Omental fat pad (tissue), 4 donors: ENCODE measurements at places on chromosomes 7 and 10.

GRCh38 chr7:112049555-112050249 is 156.5 kb downstream of the DOCK4 start:
- DNase-seq, result no peak

DNA sequence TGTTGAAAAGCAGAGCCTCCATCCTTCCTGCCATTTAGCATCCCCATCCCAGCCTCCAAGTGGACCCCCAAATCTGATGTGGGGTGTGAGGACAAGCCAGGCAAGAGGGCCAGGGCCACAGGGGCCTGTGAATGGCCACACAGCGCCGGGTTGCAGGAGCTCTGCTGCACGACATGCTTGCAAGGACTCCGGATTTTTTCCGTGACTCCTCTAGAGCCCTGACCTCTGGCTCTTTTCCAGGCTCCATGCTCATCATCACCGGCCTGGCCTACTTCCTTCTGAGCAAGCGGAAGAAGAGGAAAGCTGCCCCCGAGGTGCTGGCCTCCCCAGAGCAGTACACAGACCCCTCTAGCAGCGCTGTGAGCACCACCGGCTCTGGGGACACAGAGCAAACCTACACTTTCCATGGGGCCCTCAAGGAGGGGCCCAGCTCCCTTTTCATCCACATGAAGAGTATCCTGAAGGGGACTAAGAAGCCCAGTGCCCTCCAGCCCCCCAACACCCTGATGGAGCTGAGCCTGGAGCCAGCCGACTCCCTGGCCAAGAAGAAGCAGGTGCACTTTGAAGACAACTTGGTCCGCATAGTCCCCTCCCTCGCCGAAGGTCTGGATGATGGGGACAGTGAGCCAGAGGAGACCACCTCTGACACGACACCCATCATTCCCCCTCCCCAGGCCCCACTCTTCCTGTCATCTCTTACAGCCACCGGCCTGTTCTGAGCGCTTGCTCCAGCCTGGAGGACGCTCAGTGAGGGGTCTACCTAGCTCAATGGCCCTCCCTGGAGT is 23.5 kb downstream of the TMEM72 start:
- DNase-seq, result no peak

- no peak for DNase-seq
Observed at GRCh38 chr7:150863946-150864345, 11.6 kb downstream of the AOC1 start.

DNA sequence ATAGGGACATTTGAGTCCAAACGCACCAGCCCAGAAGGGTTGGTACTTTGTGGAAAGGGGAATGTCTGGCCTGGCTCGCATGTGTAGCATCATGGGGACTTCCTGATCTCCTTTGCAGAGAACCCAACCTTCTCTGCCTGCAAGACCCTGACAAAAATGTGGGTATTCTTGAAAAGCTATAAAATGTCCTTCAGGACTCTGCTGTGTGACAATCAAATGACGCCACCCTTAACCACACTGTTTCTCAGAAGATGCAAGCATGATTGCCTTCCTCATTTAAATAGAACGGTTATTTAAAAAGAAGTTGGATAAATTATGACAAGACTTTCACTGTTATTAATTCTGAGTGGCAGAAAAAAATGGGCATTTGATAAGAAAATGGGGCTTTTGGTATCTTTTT is 15.1 kb upstream of the GPR15LG start:
- DNase-seq, result no peak

DNA sequence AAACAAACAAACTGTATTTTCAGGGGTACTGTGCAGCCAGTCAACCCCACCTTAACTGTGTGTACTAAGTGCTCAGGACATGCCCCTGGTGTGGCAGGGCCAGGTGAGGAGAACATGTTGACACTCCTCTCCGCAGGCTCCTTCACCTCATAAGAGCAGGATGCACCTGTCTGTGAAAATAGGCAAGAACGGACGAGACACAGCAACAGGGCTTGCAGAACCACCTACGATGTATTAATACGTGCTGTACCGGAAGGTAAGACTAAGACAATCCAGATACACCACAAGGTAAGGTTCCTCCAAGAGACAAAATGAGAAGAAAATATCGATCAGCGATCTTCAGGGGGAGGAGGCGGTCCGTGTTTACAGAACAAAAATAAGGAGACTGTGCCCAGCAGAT is 65.8 kb upstream of the CAMK2B start:
- DNase-seq, result no peak

DNA sequence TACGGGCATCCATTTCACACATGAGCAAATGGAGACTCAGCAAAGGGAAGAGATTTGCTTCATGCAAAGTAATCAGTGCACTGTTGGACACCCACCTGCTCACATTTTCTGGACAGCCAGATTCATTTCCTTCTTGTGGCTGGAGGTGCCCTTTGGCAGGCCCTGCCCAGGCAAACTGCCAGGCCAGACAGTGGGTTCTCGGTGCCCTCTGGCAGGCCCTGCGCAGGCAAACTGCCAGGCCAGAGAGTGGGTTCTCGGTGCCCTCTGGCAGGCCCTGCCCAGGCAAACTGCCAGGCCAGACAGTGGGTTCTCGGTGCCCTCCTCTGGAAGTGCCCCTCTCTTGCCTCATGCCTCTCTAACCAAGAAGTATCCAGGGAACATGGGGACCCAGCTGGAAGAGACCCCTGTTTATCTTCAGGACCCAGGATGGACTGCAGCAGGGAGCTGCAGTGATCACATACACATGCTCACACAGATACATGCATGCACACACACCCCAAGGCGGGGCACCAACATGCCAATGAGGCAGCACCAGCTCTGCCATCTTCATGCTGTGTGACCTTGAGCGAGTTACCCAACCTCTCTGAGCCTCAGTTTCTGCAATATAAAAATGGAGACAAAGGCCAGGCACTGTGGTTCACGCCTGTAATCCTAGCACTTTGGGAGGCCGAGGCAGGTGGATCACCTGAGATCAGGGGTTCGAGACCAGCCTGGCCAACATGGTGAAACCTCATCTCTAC is 67.1 kb downstream of the OAT start:
- DNase-seq, result no peak
